Inflammatory macrophage (primary cell): ENCODE measurements at places on chromosomes 3 and 15.

- DNase-seq = no peak
These were observed 81.1 kb upstream of the SLC6A1 start for GRCh38 chr3:10911350-10912002.

DNA sequence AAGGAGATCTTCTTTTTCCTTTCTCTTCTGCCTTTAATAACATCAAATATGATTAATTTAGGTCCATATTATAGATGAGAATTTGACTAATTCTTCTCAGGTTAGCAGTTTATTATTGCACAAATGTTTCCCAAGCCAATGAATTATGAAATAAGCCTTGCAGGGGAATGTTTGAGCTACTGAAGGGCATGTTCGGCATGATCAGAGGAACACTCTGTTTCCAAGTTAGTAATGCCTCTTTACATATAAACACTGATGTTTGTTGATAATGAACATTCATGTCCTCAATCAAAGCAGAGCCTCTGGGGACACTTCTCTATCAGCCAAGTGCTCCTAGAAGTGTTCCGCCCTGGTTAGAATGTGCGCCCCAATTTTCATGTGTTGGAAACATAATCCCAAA, 10.0 kb upstream of the CYP1A1 start:
- DNase-seq = no peak

GRCh38 chr3:173770796-173771573, 373.4 kb downstream of the NLGN1 start:
- DNase-seq = no peak

- no peak for DNase-seq
These were observed 212.6 kb upstream of the PLSCR5 start for GRCh38 chr3:146817704-146818103.

DNA sequence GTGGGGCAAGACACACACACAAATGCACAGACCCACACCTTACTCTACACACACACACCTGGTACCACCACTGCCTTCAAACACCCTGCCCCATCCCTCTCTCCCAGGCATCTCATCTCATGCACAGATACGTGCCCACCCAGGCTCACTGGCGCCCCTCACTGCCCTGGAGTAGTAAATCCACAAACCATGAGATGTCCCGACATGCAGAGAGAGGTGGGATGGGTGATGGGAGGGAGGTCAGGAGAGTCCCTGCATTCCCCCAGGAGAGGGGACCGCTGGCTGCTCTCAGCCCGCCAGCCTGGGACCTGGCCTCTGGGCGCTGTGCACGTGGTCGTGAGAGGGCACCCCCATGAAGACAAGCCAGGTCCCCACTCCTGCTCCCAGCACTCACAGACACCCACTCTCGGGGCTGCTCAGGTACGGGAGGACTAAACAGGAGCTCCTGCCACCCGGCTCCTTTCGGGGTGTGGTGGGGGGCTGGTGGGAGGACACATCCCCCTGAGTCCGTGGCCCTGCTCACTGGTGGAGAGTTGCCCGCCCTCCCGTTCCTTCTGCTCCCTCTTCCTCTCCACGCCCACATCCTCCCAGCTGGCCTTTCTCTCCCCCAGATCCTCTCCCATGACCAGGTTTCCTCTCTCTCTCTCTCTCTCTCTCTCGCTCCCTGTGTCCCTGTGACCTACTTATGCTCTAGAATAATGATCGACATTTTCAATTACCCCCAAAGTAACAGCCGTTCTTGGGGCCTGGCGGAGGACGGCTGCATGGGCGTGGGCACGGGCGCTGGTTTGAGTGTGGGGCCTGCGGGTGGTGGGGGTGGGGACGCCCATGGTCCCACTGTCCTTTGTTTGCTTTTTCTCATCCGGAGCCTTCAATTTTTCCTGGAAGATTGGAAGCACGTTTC, 18.9 kb upstream of the CSPG4 start:
- DNase-seq = peak; percentile 36
